Stimulated activated CD8-positive, alpha-beta memory T cell treated with anti-CD3 and anti-CD28 coated beads, Interleukin-4, amount 100 ng/mL, for 1 hour (primary cell): ENCODE measurements at places on chromosomes 4 and X.
A peak's percentile ranks its signal among the peaks of the same experiment; 100 is the strongest.

GRCh38 chr4:2287594-2287915 is 25.6 kb upstream of the MXD4 start:
- DNase-seq, result no peak

DNA sequence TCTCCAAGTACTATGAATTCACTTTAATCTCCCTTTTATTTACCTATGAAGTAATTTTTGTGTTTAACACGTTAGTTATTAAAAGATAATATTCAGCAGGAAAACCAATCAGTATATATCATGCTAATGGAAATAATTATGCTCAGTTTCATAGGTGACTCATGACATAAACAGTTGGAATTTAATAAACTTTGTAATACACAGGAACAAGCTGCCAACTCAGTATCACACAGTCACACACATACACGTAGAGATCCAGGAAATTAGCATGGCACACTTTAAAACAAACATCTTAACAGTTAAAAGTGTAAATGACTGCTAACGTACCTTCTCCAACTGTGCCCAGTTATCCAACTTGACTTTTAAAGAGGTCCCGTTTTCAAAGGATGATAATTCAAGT is 2.3 kb downstream of the SPATA4 start:
- DNase-seq, result no peak

DNA sequence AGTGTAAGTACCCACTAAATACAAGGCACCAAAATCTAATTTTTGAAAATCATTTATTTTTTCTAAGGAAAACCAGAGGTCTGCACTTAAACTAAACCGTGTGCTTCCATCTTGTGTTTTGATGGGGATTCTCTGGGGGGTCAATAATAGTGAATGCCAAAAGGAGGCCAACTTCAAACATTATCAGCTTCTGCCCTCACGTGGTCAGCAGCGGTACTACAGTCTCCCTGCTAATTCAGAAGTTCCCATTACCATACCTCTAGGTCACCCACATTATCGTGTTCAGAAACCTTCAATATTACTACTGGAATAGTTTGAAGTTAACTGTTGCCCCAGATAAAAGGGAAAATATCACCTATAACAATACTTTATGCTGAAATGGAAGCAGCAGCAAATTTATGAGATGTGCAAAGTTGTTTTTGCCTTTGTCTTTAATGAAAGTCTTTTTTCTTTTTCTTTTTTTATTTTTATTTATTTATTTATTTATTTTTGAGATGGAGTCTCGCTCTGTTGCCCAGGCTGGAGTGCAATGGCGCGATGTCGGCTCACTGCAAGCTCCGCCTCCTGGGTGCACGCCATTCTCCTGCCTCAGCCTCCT is 17.3 kb downstream of the CTPS2 start:
- DNase-seq, result peak; percentile 22

DNA sequence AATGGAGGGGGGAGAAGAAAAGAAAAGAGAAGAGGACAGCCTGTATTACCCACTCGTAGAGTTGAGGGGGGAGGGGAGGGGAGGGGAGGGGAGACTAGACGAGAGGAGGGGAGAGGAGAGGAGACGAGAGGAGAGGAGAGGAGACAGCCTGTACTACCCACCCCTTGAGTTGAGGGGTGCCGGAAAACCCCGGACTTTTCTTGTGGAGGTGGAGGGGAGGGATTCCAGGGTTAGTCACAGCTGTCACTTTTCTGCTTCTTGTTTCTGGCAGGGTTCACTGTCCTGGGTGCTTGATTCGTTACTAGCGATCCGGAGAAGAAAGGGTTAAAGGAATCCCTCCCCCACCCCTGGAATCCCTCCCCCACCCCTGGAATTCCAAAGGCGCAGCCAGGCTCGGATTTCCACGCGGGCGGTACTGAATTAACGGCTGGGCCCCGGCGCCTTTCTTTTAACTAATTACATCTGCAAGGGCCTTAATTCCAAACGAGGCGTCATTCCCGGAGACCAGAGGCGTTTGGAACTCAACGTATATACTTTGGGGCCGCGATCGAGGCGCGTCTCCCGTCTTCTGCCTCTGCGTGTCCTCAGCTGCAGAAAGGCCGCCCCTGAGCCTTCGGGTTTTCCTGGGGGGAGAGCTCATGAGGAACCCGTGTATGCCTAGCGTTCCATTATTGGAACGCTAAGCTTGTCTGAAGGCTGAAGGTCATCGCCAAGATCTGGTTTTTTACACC is 20.1 kb upstream of the CSF2RA start:
- no peak for DNase-seq

DNA sequence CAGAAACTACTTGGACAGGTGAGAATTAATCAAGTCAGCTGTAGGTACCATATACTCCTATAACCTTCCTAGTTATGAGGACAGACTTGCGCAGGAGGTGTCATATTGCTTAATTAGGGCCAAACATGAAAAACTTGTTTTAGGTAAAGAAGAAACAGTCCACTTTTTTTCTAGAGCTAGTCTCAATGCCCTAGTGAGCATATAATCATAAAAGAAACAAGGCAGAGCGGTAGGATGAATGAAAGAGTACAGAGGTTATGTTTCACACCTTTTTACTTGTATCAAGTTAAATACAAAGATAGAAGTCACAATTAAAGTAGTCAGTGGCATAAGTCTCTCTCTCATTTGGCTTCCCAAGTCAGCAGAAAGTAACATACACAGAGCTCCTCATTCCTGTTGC is 88.9 kb downstream of the RPS6KA6 start:
- DNase-seq, result no peak

GRCh38 chrX:152843852-152844251 is 13.0 kb downstream of the NSDHL start:
- no peak for DNase-seq

DNA sequence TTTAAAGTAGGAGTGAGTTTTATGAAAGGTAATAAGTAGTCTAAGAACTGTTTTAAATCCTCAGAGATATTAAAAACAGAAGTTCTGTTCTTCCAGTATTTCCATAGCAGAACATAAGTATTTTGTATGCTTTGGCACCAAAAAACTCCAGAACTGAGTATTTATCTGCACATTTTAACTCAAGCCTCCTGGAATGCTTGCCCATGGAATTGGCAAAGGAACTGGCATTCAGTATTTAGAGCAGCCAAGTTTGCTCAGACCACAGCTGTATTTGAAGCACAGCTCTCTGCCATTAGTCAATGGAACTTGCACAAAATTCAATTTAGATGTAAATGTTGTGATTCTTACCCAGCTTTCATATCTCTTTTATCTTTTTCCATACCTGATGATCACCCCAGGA is 42.2 kb downstream of the NDNF start:
- no peak for DNase-seq

DNA sequence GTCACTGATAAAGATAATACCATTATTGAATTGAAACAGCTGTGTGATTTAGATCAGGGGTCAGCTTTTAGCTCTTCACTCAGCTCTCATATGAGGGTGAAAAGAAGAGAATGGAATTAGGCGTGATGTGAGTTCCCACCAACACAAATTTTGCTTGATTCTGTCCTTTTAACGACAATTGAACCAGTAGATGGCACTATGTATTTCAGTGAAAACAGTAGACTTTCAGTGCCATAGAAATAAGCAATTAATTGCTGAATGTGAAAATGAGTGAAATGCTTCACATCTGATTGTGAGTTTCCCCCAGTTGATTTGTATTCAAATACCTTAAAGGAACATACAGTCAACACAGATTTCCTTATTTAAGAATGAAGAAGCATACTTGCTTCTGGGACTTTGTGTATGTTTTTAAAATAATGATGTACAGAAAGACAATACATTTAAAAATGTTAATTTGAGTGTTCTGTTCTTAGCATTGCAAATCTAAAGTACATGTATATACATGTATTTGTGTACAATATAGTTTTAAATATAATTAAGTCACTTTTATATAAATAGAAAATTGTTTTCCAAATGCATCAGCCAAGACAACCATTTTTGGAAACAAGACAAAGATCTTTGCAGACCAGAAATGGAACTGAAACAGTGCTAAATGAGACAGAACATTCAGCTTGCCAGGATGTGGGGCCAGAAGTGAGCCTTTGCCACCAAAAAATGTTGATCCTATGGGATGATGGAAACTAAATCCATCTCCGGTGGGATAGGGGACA is 178.8 kb downstream of the SNCA start:
- no peak for DNase-seq

- DNase-seq, result no peak
These were observed 33.1 kb downstream of the ENPEP start for GRCh38 chr4:110508827-110509710.

GRCh38 chr4:117773064-117773936 is 261.0 kb upstream of the NDST3 start:
- DNase-seq, result no peak

DNA sequence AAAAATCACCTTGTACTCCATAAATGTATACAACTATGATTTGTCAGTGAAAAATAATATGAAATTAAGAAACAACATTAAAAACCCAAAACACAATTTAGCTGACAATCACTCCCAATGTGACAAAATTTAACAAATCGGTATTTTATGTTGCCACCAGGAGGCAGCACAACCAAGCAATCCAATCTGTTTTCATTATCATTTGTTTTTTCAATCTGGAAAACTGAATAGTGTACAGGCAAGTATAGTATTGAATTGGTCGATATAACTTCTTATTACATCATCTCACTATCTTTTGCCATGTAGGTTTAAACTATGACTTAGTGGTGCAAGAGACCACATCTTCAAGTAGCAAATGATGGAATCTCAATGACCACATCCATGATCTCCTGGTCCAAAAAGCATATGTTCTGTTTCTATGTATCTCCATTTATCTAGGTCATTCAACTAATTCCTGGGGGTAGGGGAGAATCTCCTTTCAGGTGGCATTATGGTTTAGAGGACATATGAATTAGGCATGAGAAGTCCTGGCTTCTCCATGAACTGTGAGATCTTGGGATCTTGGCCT is 112.9 kb upstream of the AGA start:
- no peak for DNase-seq

DNA sequence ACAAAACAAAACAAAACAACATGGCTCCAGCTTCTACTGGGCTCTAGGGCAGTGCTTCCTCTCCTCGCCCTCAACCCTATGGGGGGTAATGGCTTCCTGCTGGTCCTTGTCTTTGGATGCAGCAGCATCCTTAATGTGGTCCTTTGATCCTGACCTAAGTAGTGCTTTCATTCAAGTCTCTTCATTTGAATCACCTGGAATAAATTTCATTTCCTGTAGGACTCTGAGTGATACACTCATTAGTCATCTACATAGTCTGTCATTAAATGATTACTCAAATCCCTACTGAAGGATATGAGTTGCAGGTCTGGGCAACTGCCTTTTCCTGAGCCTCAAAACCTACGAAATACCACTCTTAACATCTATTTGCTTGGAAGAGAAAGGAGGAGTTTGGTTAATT is 54.5 kb downstream of the RHOH start:
- DNase-seq, result no peak

GRCh38 chrX:130176354-130176776 is 4.6 kb downstream of the RAB33A start:
- DNase-seq, result no peak

DNA sequence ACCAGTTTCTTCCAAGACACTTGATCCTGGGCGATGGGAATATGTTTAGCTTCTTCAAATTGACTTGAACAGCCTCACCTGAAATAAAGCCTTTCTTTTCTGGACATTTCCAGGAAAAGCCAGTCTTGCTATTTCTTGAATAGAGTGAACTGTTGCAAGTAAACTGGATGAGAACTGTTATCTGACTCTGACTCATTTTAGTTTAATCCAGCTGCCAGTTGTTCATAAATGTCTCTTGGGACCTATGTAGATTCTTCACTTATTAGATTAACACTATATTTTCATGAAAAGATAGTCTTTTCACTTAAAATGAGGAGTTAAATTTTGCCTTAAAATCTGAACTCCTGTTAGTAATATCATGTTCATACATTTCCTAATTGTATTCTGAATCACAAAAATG is 615.4 kb upstream of the GALNT7 start:
- no peak for DNase-seq

GRCh38 chrX:45851434-45851991 is 650.8 kb upstream of the DIPK2B start:
- DNase-seq, result no peak

DNA sequence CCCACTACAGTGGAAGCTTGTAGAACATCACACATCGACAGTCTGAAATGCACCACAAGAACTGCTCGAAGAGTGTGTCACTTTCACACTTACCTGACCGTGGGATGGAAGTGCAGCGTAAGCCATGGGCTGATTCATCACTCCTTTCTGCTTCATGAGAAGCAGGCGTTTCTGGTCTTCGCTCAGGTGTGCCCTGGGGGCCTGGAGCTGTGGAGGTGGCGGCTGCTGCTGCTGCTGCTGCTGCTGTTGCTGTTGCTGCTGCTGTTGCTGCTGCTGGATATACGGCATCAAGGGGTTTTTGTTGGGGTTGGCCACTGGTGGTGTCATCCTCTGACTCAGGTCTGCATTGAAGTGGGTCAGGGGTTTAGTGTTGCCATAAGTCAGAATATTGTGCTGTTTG is 223.6 kb downstream of the MGST2 start:
- no peak for DNase-seq

DNA sequence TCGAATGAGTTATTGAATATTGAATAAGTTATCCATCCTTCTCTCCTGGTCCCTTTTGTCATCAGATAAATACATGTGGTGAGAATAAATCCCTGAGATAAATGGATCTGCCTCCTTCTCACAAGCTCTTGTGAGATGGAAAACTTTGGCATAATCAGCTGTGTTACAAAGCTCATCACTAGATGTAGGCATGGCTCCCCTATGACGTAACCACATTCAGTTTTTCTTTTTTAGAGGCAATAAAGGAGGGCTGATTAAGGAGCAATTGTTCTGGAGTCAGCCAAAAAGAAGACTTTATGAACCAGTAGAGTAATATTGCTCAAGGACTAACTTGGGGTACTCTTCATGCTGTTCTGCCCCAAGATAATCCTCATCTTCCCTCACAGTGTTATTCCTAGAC is 90.5 kb upstream of the GATB start:
- no peak for DNase-seq

DNA sequence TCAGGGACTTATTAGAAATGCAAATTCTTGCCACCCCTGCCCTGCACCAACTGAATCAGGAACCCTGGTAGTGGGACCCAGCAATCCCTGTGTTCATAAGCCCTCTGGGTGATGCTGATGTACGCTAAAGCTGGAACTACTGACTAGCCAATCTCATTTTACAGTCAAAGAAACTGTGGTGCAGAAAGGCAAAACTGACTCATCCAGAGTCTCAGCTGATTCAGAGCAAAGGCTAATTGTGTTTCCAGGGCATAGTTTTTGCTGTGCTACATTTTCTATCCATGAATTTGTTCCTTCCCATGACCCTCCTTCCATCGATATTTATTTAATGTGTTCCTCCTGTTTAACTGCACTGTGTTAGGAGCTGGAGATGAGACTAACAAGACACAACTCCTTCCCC is 207.5 kb downstream of the REPS2 start:
- no peak for DNase-seq
